Stimulated activated CD8-positive, alpha-beta memory T cell treated with anti-CD3 and anti-CD28 coated beads, Interleukin-2, amount 100 ng/mL, for 1 hour (primary cell): ENCODE measurements at places on chromosomes 2 and 18.

DNA sequence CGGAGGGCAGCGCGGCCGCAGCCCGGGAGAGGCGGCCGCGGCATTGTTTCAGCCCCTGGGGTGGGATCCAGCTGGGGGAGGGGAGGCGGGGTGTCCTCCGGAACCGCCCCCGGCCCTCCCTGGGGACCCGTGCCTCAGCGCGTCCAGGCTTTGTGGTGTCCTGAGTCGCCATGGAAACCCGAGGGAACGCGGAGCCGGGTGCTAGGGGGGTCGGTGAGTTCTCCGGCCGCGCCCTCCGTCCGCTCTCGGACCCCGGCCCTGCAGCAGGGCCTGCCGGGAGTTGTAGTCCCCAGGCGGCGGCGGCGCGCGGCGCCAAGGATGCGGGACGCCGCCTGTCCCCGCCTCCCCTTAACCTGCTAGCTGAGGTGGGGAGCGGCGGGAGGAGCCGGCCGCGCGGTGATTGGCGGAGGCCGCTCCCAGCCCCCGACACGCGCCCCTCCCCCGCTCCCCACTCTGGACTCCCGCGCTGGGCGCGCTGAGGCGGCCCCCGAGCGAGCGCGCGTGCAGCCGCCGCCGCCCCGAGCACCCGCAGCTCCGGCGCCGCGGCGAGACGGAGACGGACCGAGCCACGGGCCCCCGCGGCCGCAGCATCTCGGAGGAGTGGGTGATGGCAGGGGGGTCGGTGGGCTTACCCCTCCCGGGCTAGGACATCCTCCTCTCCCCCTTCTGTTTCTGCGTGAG is at the start of gene DPYSL5:
Gene DPYSL5, plus strand, starts transcription at position 478 of the 681 bp plus-strand sequence. CDS start 50,368 bp downstream, outside the sequence.
- no peak for DNase-seq

DNA sequence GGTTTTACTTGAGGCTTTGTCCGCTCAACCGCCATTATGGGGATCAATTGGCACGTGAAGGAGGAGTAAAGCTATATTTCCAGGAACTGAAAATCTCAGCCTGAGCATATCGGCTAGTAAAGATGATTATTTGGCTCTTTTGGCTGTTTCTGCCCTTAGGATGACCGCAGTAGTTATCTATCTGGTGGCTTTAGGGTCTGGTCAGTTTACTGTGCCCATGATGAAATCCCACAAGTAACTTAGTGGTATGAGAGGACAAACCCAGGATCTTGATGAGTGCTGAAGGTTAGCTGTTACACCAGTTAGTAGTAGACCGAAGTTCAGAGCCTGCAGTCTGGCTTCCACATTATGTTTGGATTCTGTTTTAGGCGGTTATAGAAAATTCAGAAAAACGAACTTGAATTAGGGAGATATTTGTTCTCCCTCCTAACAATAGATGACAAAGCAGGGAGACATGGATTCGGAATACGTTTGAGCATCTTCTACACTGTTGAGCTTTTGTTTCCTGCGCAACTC is 1.2 kb downstream of the MAT2A start:
- DNase-seq: no peak

GRCh38 chr18:56003009-56003719 is 415.2 kb upstream of the TCF4 start:
- DNase-seq: no peak

- no peak for DNase-seq
These were observed 99.1 kb downstream of the GREB1L start for GRCh38 chr18:21341141-21341540.

DNA sequence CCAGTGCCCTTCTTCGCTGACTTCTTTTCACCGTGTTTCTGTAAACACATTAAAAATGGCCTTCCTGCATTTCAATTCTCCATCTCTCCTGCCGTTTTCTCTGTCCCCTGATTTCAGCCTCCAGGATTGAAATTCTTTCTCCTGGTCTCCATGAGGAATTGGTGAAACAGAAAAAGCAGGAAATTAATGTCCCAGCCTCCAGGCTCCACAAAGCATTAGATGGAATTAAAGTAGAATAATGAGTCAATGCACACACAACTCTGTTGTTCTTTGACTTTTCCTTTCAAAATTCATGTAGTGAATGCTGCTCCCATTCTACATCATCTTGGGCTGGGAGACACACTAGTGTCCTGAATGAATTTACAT is 209.5 kb downstream of the KLHL29 start:
- no peak for DNase-seq

DNA sequence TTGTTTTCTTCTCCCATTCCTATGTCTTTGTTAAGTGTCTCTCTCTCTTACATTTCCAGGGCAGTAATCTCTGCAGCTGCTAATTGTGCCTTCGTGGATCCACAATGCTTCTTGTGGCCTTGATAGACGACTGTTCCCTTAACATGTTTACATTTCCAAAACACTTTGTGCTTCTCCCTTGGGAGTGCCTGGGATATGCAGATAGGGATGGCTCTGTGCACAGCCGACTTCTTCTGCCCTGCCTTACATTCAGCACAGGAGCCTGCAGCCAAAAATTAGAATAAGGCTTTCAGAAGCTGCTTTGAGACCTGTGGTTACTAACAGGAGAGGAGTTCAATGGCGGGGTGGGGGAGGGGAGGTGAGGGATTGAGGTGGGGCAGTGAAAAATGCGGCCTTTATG is 328.9 kb downstream of the TDRD15 start:
- DNase-seq: no peak

DNA sequence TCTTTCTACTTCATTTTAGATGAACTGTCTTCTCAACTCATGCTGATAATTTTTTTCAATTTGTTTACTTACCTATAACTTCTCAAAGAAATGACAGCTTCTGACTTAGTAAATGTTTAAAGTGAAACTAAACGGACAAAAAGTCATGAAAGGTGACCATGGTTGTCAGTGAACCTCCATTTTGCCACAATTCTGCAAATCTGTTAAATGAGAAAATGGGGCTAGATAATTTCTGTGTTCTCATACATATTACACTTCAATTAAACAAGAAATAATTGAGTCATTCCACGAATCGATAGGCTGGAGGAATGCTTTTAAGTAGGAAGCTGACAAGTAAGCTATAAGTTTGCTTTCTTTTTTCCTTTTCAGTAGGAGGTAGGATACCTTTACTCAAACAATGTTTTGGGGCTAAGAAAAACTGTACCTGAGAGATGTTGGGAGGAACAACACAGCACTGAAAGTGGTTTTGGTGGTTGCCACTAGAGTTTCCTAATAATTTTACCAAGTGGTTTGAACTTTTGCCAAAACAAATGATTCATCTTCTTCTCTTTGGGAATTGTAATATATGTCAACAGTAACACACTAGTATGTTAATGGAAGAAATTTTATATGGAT is 17.1 kb downstream of the DYNAP start:
- DNase-seq: no peak

DNA sequence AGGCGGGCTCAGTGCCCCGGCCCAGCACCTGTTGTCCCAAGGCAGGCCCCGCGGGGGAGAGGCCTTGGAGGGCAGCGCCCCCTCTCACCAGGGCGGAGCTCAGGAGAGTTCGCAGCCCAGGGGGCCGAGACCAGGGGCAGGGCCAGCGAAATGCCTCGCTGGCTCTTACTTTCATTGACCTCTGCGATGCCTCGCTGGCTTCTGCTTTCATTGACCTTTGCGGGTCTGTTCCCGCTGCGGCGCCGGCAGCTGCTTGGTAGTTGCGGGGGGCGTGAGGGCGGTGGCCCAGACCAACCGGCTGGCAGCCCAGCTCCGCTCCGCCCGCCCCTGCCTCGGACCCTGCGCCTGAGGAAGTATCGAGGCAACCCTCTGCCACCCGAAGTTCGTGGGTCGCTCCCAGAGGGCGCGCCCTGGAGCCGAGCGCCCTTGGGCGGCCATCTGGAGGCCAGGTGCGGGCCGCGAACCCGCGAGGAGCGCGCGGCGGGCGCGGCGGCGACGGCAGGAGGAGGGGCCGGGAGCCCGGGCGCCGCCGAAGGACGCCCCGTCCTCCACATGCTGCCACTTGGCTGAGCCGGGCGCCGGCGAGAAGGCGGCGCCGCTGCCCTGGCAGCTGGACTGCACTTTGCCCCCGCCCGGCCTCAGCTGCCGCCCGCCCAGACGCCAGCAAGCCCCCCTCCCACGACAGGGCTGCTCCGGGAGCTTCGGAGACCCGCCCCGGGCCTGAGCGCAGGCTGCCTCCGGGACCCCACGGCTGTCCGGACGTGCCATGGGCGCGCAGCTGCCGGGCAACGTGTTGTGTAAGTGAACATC is 118.0 kb upstream of the MSTN start:
- no peak for DNase-seq

- no peak for DNase-seq
These were observed 471 bp upstream of the C2orf42 start for GRCh38 chr2:70191244-70191735.

- no peak for DNase-seq
These were observed 98.0 kb upstream of the EFEMP1 start for GRCh38 chr2:56021579-56021978.

DNA sequence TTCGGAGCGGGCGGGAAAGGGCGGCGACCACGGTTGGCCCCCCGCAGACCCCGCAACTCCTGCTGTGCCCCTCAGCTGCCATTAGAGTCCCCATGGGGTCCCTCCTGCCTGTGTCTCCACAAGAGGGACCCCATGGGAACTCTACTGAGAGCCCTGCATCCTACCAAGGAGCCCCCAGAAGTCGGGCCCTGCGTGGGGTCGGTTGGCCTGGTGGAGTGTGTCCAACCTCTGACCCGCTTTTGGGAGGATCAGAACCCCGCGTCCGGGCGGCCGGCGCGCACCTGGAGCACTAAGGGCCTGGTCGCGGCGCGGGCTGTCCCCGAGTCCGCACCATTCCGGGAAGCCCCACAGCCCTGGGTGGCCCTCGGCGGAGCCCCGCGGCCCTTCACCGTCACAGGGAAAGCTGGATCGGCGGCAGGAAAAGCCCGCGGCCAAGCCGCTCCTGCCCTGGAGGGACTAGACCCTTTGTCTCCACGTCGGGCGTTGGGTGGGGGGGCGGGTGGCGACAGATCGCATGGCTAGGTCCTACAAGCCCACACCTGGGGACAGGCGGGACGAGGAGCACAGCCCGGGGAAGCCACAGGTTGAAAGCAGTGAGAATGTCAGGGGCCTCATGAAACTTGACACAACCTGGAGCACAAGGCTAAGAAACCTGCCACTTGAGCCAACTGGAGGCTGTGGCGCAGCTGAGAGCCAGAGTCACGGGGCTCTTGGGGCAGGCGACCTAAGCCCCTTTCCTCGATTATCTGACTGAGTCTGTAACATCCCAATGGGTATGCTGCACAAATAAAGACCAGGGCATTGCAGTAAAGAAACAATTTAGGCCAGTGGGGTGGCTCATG is 11.2 kb upstream of the CXXC1 start:
- no peak for DNase-seq

DNA sequence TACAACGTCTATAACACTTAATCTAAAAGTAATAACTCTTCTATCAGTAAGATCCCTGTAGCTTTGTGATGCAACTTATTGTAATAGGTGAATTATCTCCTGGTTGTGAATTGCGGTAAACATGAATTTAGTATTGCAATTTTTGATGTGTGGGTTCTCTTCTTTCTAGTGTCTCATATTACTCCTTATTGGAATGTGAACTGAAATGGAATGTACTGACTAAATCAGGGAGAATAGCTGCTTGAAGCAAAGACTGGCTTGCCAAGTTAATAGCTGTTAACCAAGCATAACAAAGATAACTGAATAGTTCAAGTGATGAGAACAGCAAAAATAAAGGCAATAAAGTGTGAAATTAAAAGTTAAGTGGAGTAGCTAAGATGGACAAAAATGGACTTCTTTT is 60.5 kb upstream of the TFPI start:
- no peak for DNase-seq

DNA sequence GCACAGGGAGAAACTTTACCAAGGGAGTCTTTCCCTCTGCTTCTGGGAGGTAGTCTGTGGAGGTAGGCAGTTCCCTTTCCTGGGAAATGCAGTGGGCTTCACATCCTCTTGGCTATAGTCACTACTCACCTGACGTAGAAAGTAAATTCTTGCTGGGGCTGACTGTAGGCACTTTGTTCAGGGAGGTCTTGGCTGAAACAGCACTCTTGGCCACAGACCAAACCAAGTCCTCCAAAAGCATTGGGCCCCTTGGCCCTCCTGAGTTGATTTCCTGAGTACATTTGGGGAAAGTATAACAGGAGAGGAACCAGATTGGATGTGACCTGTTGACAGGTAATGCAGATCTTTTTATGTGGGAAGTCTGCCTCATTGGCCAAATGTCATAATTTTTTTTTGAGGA is 108.9 kb downstream of the MGAT5 start:
- DNase-seq: no peak

DNA sequence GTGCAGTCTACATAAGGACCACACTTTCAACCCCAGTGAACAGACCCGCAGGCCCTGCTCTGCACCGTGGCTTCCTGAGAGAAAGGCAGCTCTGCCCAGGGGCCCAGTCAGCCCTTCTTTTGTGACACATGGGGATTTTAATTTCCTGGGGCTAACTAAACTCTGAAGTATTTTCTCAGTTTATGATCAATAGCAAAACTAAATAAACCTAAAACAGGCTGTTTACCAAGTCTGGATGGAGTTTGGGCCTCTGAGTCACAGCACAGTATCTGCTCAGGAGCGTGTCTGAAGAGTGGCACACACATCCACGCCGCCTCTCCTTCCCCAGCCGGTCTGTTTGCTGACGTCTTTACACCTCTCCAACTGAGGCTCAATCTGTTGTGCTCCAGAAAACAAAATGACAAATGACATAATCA is 72.3 kb downstream of the LDLRAD4 start:
- no peak for DNase-seq

DNA sequence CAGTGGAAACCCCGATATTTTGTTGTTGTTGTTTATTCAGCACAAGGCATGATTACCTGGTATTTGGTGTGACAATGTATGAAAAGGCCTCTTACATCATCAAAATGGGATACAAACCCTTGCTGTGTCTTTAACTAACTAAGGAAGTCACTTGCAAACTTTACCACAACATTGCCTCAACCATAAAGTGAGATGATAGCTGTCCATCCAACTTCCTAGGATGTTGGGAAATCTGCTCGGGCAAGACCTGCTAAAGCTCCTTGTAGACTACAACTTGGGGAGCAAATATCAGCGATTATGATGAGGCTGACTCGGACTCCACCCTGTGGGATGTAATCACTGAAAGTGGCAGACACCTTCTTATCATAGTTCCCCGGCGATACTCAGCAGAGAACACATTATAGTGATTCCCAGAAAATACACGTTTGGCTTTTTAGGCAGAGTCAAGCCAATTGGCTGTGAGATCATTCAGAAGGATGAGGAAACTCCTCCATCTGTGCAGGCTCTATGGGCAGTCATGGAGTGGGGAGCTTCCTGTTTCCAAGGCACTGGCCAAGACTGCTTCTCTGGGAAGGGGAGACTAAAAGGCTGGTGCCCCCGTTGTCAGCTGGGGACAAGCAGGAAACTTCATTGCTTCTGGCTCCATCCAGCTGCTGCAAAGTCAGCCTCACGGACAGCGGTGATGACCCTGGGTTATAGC is 289.0 kb downstream of the RNF144A start:
- DNase-seq: no peak

- no peak for DNase-seq
These were observed 99.6 kb downstream of the KCNF1 start for GRCh38 chr2:11011359-11011758.

DNA sequence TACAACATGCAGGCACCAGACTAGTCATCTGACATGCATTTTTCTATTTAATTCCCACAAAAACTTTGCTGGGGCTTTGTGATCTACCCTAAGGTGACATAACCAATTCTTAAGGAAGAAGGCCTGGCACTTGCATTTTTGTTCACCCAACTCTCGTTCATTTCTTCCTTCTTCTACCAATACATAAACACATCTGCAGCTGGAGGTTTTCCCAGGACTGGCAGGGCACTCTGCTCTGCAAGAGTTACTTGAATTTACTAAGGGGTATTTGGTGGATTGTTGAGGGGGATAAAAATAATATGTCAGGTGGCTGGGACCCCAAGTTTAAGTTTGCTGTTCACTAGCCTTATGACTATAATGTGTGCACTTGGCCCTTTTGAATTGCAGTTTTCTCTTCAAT is 111.4 kb upstream of the TRIB2 start:
- DNase-seq: no peak

GRCh38 chr2:217467331-217467730 is 535.5 kb downstream of the TNS1 start:
- DNase-seq: no peak
